Cerebellum (tissue), 4 donors: ENCODE measurements at places on chromosomes 2 and 18. TPM values are rescaled to one million over a fixed set of nuclear protein-coding genes. Genes with fewer than 3 reads are reported as not detected.

Gene SGO2
- 13.9 TPM for total RNA-seq

Gene REG3A
- 0.45 TPM for total RNA-seq

Gene GALNT14
- 12.2 TPM for total RNA-seq

Gene BCL2
- total RNA-seq, result 33.4 TPM

Gene DOCK10
- total RNA-seq, result 53.0 TPM

Gene CRACDL
- 2.9 TPM for total RNA-seq

Gene OTOS
- 1.4 TPM for total RNA-seq

Gene CCDC150
- total RNA-seq, result 12.8 TPM

DNA sequence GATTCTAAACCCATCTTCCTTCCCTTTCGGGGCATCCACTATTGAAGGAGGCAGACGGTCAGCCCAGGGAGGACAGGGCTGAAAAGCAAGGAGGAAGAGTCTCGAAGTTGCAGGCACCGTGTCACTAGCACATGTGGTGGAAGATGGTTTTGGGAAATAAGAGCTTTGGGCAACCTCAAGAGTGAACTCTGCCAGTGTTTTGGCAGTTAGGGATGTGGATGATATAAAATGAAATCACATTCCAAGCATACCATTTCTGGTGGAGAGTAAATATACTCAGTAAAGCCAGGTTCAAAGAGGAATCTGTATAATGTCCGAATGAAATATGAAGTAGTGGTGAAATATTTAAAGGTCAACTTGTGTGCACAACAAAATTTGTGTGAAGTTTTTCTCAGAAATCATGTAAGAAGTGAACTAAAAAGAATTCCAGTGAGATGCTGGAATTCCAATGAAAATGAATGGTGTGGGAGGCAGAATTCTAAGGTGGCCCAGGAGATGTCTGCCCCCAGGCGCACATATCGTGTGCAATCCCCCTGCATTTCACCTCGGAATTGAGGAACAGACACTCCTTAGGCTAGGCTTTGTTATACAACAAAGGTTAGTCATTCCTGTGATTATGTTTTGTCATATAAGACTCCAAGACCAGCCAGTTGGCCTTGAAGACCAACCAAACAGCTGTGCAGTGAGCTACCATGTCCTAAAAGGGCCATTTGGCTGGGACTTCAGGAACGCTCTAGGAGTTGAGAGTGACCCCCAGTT lies 147.1 kb downstream of the SH3BP4 start:
- no peak for DNase-seq

- no peak for DNase-seq
These were observed 432.0 kb downstream of the CCDC85A start for GRCh38 chr2:56615760-56616159.

- DNase-seq, result no peak
These were observed 392.5 kb downstream of the THSD7B start for GRCh38 chr2:137157851-137158250.

- DNase-seq, result no peak
These were observed 482.6 kb downstream of the TSN start for GRCh38 chr2:122238006-122238559.

- DNase-seq, result no peak
These were observed 1.4 kb downstream of the ELP2 start for GRCh38 chr18:36130883-36131653.

DNA sequence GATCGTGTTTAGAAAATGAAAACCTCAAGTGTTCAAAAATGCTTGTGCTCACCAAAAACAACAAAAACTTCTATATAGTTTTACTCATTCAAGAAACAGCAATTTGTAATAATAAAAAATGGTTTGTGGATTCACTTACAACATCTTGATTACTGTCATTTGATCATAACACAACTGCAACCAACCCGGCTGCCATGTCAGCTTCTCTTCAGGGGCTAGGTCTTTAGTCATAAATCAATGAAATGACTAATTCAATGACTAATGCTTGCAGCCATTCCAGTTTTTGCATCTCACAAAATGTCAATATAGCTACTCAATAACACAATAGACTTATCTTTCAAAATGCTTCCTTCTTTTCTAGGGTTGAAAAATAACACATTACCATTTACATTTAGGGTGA lies 128.0 kb downstream of the OLA1 start:
- no peak for DNase-seq

DNA sequence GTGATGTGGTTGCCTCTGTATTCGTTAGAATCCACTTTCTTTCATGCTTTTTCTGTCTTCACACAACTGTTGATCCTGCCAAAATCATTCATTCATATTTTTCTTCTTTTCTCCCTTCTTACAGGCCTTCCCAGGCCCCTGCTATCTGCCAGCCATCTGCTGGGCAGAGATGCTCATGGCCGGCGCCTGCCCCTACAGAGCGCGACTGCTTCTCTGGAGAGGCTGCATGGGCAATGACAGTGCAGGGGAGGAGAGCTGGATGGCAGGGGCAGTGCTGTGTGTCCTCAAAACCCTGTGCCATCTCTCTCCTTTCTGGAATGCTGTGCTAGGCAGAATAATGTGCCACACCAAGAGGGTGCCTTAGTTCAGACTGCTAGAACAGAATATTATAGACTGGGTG lies 125.2 kb downstream of the INHBB start:
- no peak for DNase-seq

DNA sequence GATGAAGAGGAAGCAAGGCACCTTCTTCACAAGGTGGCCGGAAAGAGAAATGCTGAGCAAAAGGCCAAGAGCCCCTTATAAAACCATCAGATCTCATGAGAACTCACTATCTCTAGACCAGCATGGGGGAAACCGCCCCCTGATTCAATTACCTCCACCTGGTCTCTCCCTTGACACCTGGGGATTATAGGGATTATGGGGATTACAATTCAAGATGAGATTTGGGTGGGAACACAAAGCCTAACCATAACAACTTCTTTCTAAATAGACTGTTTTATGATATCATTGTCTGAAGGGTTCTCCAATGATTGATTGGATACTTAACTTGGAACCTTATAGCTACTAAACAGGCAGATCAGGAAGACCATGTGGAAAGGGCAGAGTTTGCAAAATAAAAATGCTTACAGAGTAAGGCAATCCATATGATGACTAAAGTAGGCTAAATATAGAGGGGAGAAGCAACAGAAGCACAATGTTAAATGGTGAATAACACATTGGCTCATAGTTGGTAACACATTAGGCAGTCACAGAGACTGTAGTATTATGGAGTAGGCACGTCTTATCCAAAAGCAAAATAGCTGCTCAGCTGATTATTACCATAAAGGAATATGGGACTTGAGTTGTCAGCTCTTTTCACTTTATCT lies 179.0 kb downstream of the BARD1 start:
- no peak for DNase-seq

DNA sequence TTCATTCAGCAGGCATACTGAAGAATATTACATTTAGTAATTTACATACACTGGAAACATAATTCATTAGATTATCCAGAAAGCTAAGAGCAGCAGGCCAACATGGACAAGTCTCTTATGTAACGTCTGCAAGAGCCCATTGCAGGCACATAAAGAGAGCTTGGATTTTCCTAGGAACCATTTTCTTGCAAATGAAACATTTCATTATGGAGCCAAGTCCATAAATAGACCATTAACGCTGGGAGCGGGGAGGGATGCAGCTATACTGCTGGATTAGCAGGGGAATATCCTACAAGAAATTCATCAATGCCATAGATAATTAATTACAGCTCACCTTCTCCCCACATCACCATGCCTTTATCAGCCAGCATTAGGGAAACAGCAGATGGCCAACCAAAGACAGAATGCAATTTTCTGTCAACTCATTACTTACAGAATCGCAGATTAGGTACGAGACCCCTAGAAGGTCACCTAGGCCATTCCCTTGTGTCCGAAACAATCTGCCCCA lies 170.4 kb downstream of the C1D start:
- DNase-seq, result no peak

DNA sequence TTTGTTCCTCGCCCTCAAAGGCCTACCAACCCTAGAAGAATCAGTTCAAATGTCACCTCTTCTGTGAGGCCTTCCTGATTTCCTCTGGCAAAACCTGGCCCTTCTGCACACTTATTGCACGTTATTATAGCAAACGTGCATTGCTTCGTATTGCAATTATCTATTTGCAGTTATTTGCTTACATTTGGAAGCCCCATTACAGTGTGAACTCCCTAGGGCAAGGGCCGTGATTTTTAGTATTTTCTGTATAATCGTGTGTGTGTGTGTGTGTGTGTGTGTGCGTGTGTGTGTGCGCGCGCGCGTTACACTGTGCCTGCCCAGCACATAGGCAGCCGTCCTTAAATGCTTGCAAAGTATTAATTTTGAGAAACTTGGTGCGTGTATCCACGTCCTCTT lies 460 bp upstream of the SEMA4F start:
- peak; percentile 4 for DNase-seq

DNA sequence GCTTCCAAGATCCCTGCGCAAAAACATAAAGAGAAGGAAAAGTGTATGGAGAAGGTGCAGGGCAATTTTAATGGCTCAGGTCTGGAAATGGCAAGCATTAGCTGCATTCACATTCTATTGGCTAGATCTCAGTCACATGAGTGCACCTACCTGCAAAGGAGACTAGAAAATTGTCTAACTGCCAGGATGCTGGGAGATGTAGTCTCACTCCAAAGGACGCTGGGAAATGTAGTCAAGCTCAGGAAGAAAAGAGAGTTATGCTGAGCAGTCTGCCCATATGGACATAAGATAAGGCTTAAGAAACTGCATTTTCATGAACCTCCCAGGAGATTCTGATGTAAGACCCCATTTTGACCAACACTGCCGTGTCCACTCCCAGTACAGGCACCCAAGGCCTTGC lies 9.5 kb upstream of the KLHL29 start:
- no peak for DNase-seq

GRCh38 chr2:102717308-102718018 lies 44.4 kb upstream of the TMEM182 start:
- no peak for DNase-seq

DNA sequence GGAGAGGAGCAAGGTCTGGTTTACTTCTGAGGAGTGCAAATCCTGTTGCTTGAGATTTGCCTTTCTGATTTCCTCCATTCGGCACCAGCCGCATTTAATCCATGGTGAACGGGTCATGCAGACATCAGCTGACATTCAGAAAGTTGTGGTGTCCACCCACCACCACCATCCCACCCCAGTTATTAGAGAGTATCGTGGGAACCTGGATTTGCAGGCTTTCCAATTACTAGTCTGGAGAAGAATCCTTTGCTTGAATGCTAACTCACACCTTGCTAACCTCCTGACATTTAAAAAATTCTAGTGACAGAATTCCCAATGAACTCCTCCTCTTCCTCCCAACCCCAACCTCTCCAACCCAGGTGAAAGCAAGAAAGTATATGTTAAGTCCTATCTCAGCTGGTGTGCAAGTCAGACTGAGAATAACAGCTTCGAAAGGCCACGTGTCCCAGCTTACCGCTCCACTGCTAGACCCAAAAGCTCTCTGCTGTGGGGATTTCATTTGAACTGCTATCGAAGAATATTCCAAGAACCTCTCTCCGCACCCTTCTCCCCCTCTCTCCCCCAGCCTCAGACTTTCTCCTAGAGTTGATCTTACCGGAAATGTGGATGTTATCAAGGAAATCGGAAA lies 17.7 kb downstream of the BCL11A start:
- no peak for DNase-seq

DNA sequence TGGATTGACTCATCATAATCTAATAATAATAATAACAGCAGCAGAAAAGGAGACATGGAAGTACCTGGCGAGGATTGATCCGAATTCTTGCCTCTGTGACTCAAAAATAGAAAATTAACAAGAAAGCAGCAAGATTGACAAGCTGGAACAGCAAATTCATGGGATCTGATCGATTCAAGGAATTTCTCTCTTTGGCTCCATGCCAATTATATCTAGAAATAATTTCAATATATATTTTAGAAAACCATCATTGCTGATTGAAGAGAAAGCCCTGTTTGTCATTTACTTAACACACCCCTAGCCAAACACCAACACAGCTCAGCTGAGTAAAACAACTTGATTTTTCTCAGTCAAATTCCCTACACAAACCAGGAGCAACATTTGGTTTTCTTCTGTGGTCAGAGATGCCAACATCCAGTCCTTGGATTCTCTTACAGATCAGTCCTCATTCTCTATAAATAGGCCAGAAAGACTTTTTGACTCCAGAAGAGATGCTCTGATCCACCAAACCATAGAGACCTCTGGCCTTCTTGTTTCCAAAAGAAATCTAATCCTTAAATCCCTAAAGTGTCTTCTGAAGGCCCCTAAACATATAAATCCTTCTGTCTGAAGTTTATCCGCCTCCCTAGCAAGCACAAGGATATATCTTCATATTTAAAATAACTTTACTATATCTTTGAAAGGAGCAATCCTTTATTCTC lies 129.9 kb downstream of the CACNB4 start:
- DNase-seq, result no peak

- DNase-seq, result no peak
These were observed 403 bp downstream of the COL4A3 start for GRCh38 chr2:227164763-227165291.

GRCh38 chr2:239249776-239250175 lies 151.0 kb downstream of the HDAC4 start:
- DNase-seq, result no peak

DNA sequence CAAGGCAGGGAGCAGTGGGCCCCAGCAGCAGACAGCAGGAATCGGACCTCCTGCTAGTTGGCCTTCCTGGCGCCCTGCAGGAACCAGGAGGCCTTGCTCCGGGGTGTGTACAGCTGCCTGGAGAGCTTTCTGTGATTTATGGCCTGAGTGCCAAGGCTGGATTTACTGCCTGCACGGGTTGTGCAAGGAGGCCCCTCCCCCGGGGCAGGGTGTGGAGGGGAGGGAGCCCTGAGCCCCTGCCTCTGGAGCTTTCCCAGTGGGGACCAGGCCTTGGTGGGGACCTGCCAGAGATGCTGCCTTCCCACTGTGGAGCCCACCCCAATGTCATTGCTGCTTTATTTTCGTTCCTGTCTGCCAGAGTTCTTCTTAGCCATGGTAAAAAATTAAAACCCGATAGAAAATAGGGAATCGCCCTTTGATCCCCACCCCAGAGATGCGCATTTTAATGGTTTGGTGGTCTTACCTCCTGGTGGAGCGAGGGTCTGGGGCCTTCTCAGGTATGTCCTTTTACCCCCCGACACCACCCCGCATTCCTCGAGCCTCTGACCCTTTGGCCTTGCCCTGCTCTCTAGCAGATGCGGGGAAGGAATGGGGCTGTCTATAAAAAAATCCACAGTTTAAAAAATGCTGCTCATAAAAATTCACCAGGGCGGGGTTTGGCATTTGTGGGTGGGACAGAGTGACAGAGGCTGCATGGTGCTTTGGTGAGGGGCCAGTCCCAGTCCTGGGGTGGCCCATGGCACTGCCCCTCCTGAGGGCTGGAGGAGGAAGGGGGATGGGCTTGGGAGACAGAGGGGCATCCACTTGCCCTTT lies 6.9 kb upstream of the RALB start:
- DNase-seq, result no peak

GRCh38 chr18:23719634-23720201 lies 30.5 kb downstream of the LAMA3 start:
- DNase-seq, result no peak

GRCh38 chr2:241248897-241249296 lies 60.4 kb downstream of the ANO7 start:
- DNase-seq, result no peak

- DNase-seq, result no peak
These were observed 1531.9 kb upstream of the ACVR2A start for GRCh38 chr2:146312899-146313298.
